ENCODE measurements at places on chromosomes 5 and 9. TPM values are rescaled to one million over a fixed set of nuclear protein-coding genes. Genes with fewer than 3 reads are reported as not detected.

GRCh38 chr5:80409367-80409966, 1.6 kb downstream of the ZFYVE16 start:
- no peak for DNase-seq

The POMT1 gene
- 29.3 TPM for total RNA-seq

- no peak for DNase-seq
These were observed 110.6 kb upstream of the ELL2 start for GRCh38 chr5:96072138-96072790.

The NMUR2 gene
- total RNA-seq: not detected

The RASGRF2 gene
- total RNA-seq: 5.4 TPM

DNA sequence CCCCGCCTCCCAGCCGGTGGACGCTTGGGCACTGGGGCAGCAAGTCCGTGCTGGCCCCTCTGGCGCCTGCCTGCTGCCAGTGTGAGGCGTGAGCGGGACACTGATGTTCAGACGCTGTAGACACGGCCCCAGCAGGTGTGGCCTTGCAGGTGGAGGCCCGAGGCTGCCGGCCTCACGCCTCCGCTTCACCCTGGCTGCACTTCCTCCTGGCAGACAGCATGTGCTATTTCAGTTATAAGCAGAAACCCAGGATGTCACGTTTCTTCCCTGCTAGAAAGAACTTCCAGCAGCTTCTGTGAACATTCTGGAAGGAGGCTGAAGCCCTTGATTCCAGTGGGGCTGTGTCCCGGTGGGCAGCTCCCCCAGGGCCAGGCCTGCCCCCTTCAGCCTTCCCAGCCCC, 114.8 kb upstream of the FCN2 start:
- DNase-seq: no peak

The FABP6 gene
- total RNA-seq: not detected

The PBX3 gene
- 10.6 TPM for total RNA-seq

GRCh38 chr5:14240359-14240758, 97.2 kb downstream of the TRIO start:
- no peak for DNase-seq

DNA sequence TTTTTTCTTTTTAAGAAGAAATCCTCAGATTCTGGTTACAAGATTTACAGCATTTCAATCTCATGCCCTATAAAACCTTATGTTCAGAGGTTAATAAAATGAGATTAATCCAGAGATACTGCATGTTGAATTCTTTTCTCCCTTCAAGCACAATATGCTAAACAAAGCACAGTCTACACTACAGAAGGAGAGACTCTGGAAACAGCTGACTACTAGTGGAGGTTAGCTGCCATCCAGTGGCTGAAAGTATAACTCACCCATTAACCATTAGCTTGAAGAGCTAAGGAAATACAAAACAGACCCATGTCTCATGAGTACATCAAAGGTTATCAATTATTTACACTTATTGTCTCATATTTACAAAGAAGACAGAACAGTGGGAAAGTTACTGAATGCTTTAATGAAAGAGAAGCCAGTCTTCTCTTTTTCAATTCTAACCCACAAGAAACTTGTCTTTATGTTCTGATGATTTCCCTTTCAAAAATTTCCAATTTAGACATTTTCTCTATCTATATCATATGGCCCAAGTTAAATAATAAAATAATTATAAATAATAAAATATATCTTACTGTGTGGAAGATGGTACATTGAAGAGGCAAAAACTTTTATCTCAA, 12.7 kb upstream of the DNAH5 start:
- DNase-seq: peak; percentile 10

The BTNL8 gene
- not detected for total RNA-seq

DNA sequence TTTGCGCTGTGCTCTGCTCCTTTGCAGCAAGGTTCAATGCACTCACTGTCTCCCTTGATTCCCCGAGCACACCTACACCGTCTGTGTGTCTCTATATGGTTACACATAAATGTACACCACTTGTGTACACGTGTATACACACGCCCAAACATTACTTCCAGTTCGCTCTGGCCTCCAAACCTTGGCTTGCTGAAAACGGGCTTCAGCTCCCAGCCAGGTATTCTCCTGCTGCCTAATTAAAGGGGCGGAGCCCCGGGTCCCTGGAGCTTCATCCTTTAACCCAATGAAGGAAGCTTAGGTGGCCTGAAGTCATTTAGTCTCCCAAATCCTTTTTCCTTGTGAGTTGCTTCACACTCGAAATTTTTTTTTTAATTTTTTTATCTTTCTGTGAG, 4.6 kb downstream of the ISL1 start:
- DNase-seq: no peak

DNA sequence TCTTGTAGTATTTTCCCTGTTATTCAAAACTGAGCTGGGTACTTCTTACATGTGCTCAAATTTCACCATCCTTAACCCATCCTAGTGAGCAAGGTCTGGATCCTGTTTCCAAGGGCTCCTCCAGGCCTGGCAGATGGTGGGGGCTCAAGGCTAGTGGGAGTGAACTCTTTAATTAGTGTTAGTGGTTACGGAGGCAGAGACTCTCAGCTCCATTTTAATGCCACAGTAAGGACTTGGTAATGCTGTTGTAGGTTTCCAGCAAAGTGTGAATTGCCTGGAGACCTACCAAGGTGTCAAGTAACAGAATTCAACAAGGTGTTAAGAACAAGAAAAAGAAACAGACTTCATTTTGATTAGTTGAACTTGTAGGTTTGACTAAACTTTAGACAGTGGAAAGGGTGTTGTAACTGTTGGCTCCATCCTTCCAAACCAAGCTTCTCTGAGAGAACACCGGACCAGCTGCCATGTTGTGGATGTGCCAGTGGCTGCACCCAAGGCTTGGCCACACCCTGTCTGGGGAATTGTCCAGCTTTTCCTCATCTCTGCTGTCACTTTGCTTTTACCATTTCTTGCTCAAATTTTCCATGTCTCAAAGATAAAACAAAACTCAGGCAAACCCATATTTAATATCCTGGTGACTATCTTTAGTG, 98.7 kb downstream of the ADCY2 start:
- no peak for DNase-seq

The SLC22A4 gene
- 2.3 TPM for total RNA-seq

DNA sequence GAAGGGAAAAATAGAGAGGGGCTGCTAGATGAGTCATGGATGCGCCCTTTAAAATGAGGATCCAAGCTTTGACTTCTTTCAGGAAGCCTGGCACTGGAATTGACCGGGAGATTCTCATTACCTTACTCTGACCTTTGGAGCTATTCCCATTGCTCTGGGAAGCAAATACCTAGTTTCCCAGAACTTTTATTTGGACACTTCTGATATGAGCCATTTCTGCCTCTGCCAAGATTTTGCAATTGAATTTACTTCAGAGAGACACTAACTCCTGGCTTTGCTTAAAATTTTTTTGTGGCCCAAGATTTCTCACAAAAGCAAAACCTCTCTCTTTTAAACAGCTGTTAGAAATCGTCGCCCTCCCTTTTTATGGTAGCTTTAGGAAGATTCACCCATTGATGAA, 15.7 kb upstream of the AGXT2 start:
- DNase-seq: no peak

- no peak for DNase-seq
These were observed 111.9 kb upstream of the TNFAIP8 start for GRCh38 chr5:119243888-119244287.

GRCh38 chr9:115164511-115164974, 46.6 kb upstream of the TNC start:
- peak; percentile 68 for DNase-seq

All from kidney epithelial cell (primary cell).